Right hindlimb (tissue), 1 donor: ENCODE measurements at places on chromosomes 16 and 17.

DNA sequence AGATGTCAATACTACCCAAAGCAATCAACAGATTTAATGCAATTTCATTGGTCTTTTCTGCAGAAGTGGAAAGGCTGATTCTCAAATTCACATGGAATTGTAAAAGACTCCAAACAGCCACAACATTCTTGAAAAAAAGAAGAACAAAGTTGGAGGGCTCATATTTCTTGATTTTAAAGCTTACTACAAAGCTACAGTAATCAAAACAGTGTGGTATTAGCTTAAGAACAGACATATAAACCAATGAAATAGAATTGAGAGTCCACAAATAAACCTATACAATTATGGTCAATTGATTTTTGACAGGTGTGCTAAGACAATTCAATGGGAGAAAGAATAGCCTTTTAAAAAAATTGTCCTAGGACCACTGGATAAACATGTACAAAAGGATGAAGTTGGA lies 14.4 kb upstream of the ABCC1 start:
- no peak for DNase-seq

DNA sequence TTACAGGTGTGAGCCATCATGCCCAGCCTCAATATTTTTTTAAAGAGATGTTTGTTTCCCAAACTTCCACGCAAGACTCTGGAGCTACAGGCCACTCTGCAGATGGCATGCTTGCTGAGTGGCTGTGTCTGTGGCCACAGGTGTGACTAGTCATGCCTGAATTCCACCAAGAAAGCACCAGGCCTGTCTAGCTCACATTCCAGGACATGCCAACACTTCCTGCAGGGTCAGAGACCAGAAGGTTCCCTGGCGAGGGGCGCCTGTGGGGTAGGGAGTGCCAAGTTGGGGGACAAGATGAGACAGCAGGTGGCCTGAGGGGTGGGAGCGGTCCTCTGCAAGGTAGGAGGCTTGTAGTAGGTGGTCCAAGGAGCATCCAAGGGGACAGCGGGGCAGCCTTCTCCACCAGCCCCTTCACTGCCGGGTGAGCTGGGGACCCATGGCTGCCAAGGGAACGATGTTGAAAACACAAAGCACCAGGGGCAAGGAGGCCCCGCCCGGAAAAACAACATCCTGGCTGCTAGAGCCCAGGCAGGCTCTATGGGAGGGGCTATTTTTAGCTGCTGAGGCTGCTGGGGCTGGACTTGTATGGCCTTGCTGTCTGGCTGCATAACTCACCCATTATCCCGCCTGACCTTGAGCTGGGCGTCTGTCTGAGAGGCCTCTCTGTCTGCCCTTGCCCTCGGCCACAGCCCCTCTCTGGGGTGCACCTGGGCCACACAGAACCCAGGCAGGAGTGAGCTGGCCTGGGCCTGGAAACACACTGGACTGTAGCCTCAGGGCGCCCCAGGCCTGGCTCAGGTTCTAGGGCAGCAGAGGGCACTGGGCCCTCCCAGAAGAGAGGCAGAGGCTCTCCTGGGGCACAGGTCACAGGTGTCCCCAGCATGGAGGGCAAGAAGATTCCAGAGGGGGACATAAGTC lies 5.7 kb downstream of the TRIM47 start:
- DNase-seq, result peak; percentile 83

GRCh38 chr16:3171181-3171854 lies 16.7 kb upstream of the OR1F1 start:
- no peak for DNase-seq

GRCh38 chr17:35191001-35191695 lies 3.0 kb downstream of the SLC35G3 start:
- no peak for DNase-seq

- DNase-seq, result no peak
Measured at GRCh38 chr16:50124769-50125168, 28.3 kb upstream of the TENT4B start.

- peak; percentile 58 for DNase-seq
Measured at GRCh38 chr17:12985431-12986293, 32.2 kb downstream of the ELAC2 start.

DNA sequence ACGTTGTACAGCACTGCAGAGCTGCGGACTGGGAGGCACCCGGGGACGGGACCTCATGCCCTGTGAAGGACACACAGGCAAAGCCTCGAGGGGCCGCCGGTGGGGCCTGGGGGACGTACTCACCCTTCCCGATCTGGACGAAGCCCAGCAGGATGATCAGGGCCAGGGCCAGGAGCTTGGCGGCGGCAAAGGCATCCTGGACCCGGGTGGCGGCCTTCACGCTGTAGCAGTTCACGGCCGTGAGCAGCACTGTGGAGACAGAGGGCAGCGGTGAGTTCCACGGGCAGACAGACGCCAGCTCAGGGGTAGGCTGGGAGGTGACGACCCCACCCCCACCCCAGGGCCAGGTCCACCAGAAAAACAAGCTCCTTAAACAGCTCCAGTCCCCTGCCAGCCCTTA lies 17.7 kb downstream of the SLC7A5 start:
- DNase-seq, result no peak

DNA sequence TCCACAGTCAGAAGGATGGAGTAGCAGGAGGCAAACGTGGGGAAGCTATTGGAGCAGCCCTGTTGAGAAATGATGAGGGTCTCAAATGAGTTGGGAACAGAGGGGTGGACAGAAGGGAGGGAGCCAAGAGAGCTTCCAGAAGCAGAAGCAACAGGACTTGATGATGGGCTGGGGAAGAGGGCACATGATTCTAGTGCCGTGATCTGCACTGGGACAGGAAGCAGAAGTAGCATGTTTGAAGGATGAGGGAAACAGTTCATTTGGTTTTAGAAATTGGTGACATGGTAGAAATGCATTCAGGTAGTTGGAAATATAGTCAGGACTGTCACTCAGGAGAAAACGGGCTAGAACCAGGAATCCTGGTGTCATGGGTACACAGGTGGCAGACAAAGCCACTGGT lies 19.4 kb downstream of the EMP2 start:
- no peak for DNase-seq
